ENCODE measurements at places on chromosomes 12 and 14.

DNA sequence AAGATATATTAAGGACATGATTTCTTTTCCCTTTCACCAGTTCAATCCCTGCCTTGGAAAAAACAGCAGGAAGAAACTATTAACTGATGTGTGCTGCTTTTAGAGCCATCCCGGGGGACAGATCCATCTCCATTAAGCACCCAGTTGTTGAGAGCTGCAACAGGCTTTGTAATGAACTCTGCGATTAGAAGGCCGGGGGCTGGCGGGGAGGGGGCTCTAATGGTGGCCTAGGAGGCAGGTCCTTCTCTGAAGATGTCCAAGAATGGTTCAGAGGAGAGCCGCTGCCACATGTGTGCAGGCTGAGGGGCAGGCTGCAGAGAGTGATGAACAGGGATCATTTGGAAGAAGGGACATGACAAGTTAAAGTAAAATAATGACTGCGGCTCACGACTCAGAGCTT is 67.8 kb downstream of the GALNT8 start:
- DNase-seq: no peak

- no peak for DNase-seq
These were observed 341.3 kb downstream of the EGLN3 start for GRCh38 chr14:33609582-33609981.

DNA sequence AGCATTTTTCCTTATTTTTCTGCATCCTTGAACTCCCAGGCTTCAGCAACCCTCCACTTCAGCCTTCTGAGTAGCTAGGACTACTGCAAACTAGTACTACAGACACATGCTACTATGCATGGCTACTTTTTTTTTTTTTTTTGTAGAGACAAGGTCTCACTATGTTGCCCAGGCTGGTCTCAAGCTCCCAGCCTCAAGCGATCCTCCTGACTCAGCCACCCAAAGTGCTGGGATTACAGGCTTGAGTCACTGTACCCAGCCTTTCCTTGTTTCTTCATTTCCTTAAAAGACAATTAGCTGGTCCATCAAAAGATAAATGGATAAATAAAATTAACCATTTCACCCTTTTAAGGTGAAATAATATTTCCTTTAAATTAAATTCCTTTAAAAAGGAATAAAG is 205.8 kb downstream of the SPTSSA start:
- no peak for DNase-seq

GRCh38 chr12:128743916-128744315 is 79.8 kb downstream of the SLC15A4 start:
- peak; percentile 17 for DNase-seq

- no peak for DNase-seq
These were observed 58.2 kb upstream of the STRN3 start for GRCh38 chr14:31084385-31084784.

- DNase-seq: no peak
These were observed 8.6 kb upstream of the SNRNP35 start for GRCh38 chr12:123449249-123449733.
